Naive thymus-derived CD4-positive, alpha-beta T cell (primary cell): ENCODE measurements at places on chromosomes 4 and X.
A peak's percentile ranks its signal among the peaks of the same experiment; 100 is the strongest.

DNA sequence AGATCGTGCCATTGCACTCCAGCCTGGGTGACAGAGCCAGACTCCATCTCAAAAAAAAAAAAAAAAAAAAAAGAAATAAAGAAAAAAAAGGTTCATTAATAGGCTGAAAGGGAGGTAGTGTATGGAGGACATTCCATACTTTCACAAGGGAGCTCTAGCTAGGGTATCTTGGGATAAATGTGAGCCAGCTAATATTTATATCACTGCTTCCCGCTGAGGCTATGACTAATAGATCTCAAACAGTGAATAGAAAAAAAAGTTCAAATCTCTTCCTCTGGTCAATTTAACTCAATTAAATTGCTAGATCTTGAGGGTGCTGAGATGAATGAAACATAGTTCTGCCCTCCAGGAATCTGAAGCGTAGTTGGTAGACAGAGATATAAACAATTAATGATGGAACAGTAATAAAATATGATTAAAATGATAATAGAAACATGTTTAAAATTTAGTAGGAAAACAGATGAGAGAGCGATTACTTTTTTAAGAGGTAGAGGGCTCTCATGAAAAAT, 55.7 kb upstream of the SHISA3 start:
- no peaks in the 10 kb centered on the region for H3K4me1 ChIP-seq
- no peaks in the 10 kb centered on the region for H3K36me3 ChIP-seq
- no peaks in the 10 kb centered on the region for H3K27me3 ChIP-seq
- H3K4me3 ChIP-seq, result no peak overlapping the region
- DNase-seq, result no peak

- peaks cover 28% of the 10 kb centered on the region for H3K4me1 ChIP-seq
- no peaks in the 10 kb centered on the region for H3K36me3 ChIP-seq
- H3K27me3 ChIP-seq, result no peaks in the 10 kb centered on the region
- peak overlapping the region; percentile 43 for H3K4me3 ChIP-seq
Measured at GRCh38 chr4:88613417-88613875, 21.2 kb downstream of the HERC3 start.

DNA sequence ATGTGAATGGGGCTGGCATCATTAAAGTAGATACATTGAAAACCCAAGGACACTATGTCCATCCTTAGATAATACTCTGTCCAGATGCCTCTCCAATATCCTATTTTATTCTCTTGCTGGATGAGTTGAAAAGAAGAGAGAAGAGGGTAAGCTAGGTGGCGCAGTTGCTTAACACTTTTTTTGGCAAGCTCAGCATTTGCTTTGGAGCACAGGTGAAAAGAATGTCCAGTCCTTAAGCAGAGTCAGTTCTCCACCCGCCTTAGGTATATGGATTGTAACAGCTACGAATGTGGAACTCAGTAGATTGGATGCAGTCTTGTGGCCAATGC, 208.4 kb downstream of the NWD2 start:
- H3K27me3 ChIP-seq, result peaks cover 4% of the 10 kb centered on the region
- H3K4me1 ChIP-seq, result no peaks in the 10 kb centered on the region
- H3K4me3 ChIP-seq, result peak overlapping the region; percentile 66
- H3K36me3 ChIP-seq, result no peaks in the 10 kb centered on the region

GRCh38 chr4:131063878-131064277, 1967.9 kb downstream of the C4orf33 start:
- no peak overlapping the region for H3K4me3 ChIP-seq
- no peak overlapping the region for H3K27ac ChIP-seq
- DNase-seq, result no peak
- H3K36me3 ChIP-seq, result no peaks in the 10 kb centered on the region
- H3K4me1 ChIP-seq, result no peaks in the 10 kb centered on the region

DNA sequence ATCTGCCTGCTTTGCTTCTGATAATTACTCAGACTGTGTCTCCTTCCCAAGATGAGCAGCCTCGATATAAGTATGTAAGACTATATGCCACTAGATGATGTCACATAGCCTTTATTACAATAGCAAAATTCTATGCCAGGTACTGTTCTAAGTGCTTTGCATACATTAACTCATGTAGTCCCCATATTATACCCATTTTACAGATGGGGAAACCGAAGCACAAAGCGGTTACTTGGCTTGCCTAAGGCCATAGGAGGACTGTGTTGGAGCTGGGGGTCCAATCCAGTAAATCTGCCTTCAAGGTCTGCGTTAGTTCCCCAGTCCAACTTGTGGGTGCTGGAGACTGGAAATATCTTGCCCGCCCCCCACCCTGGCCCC, 826 bp upstream of the SCML1 start:
- no peaks in the 10 kb centered on the region for H3K27me3 ChIP-seq
- peak overlapping the region; percentile 88 for H3K27ac ChIP-seq
- H3K36me3 ChIP-seq, result no peaks in the 10 kb centered on the region
- no peaks in the 10 kb centered on the region for H3K4me1 ChIP-seq
- no peak for DNase-seq

GRCh38 chrX:9578083-9578779, 113.4 kb downstream of the TBL1X start:
- no peaks in the 10 kb centered on the region for H3K36me3 ChIP-seq
- DNase-seq, result no peak
- H3K4me3 ChIP-seq, result no peak overlapping the region
- H3K27ac ChIP-seq, result no peak overlapping the region
- H3K4me1 ChIP-seq, result no peaks in the 10 kb centered on the region
- H3K27me3 ChIP-seq, result no peaks in the 10 kb centered on the region

DNA sequence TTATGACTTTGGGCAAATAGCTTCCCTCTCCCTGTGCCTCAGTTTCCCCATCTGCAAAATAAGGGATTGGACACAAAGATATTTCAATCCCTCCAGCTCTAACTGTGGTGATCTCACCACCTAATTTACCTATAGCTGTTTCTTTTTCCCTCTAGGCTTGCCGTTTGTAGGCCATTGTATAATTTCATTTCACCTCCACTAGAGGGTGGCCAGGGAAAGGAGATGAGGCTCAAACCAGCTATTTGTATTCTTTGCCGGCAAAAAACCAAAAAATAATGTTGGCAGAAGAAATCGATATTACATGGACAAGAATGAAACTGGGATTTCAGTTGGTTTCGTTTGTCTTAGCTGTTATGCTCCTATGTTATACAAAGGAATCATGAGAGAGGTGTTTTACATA, 36.1 kb upstream of the DOCK11 start:
- no peaks in the 10 kb centered on the region for H3K4me1 ChIP-seq
- DNase-seq, result peak; percentile 54
- H3K36me3 ChIP-seq, result no peaks in the 10 kb centered on the region
- no peaks in the 10 kb centered on the region for H3K27me3 ChIP-seq
- no peak overlapping the region for H3K4me3 ChIP-seq

DNA sequence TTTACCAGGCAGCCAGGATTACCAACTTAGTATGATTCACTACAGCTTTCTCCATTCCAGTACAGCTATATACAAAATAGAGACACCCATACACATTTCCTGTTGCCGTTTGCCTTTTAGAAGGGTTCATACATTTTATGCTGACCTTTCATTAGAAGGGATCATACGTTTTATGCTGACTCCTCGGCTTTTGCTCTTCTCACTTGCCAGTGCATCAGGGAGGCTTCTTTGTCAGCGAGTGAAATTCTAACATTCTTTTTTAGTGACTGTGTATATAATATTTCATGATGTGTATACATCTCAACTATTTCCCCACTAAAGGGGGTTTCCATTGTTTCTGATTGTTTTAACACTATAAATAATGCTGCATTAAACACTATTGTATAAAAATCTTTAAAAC, 552.6 kb downstream of the TRIML1 start:
- no peaks in the 10 kb centered on the region for H3K36me3 ChIP-seq
- H3K27ac ChIP-seq, result no peak overlapping the region
- no peaks in the 10 kb centered on the region for H3K4me1 ChIP-seq
- no peaks in the 10 kb centered on the region for H3K27me3 ChIP-seq
- no peak for DNase-seq
- no peak overlapping the region for H3K4me3 ChIP-seq

GRCh38 chrX:68694435-68695205, 47.2 kb downstream of the STARD8 start:
- DNase-seq, result no peak
- no peaks in the 10 kb centered on the region for H3K27me3 ChIP-seq
- H3K4me1 ChIP-seq, result no peaks in the 10 kb centered on the region
- no peaks in the 10 kb centered on the region for H3K36me3 ChIP-seq

GRCh38 chr4:182569561-182569960, 326.4 kb downstream of the TENM3 start:
- H3K4me3 ChIP-seq, result no peak overlapping the region
- no peak overlapping the region for H3K27ac ChIP-seq
- no peaks in the 10 kb centered on the region for H3K27me3 ChIP-seq
- DNase-seq, result no peak

DNA sequence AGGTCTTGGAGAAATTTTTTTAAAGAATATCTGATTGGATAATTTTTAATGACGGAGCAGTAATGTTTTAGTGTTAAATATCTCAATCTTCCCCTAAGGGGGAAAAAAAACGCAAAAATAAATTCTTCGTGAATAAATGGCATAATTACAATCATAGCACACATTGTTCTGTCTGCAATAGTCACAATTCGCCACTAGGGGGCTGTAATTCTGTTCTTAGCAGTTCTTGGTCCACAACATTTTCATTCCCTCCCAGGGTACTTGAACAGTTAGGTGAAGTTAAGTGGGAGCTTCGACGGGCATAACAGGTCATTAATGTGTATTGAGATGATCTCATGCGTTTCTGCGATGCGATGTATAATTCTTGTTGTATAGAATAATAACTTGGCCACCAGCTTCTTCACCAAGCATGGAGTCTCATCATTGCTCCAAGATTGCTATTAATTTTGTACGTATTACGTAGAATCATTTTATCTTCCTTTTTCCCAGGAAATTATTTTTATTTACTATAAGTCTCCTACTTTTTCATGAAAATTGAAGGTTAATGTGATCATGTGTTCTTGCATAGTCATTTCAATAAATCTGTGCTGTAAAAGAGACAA, 27.2 kb downstream of the HTR2C start:
- no peak for DNase-seq
- H3K36me3 ChIP-seq, result no peaks in the 10 kb centered on the region

DNA sequence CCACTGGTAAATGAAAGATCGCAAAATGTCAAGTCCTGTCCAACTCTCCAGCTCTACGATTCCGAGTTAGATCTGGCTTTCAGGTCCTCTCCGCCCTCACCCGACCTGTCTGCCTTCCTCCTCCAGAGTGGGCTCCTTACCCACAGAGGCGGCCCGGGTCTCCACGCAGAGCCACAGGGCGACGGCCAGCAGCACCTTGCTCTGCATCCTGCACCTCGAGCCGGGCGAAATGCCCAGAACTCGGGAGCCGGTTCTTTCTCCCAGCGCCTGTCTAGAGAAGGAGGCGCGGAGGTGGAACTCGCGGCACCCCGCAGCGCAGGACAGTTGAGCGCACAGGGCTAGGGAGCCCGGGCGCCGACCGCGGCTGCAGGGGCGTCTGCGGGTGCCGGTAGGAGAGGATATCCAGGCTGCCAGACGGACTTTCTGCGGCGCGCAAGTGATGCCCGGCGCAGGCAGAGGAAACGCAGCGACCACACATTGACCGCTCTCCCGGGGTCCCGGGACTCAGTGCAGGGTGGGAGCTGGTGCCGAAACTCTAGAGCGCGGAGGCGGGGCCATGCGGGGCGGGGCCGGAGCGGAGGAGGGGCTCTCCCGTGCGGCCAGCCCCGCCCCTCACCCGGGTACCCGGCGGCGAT, at the start of gene KDR:
Gene KDR, minus strand, starts transcription at position 509 of the 635 bp plus-strand sequence. Its CDS starts 302 bp downstream, at position 207.
- no peaks in the 10 kb centered on the region for H3K4me1 ChIP-seq
- no peak within 1 kb of the TSS for H3K4me3 ChIP-seq
- DNase-seq, result no peak
- H3K27me3 ChIP-seq, result no peaks in the 10 kb centered on the region
- no peak within 1 kb of the TSS for H3K27ac ChIP-seq

GRCh38 chr4:150253965-150254630, 175.9 kb downstream of the DCLK2 start:
- H3K27ac ChIP-seq, result no peak overlapping the region
- H3K4me3 ChIP-seq, result no peak overlapping the region
- DNase-seq, result no peak

DNA sequence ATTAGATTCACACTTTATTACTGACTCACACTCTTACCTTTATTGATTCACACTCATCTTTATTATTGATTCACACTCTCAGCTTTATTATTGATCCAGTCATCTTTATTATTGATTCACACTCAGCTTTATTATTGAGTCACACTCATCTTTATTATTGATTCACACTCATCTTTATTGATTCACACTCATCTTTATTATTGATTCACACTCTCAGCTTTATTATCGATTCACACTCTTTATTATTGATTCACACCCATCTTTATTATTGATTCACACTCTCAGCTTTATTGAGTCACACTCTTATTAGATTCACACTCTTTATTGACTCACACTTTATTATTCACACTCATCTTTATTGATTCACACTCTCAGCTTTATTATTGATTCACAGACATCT, 31.3 kb downstream of the HTRA3 start:
- no peaks in the 10 kb centered on the region for H3K36me3 ChIP-seq
- no peak overlapping the region for H3K27ac ChIP-seq
- H3K27me3 ChIP-seq, result no peaks in the 10 kb centered on the region
- no peak for DNase-seq
- H3K4me3 ChIP-seq, result no peak overlapping the region
- no peaks in the 10 kb centered on the region for H3K4me1 ChIP-seq

DNA sequence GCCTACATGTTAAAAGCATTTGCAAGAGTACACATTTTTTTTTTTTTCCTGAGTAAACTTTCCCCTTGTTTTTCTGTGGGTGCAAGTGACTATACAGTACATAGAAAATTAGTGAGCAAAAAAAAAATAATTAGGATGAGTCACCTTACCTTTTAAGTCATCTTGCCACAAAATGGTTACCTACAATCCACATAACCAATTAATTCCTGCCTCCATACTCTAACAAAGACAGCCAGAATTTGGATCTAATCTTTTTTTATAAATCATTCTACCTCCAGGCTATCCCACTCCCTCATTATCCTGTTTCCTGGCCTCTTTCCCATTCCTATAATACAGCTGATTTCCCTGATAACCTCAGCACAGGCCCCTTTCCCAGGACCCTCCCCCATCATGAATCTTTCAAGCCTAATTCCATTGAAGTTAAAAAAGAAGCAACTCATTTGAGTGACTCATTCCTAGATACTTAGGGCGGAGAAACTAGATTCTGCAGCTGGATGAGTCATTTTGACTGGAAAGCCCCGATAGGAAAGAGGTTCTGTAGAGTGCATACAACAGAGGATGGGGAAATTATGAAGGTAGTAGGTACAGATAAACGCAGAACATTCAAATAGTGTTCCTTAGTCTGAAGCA, 128.2 kb downstream of the C4orf51 start:
- H3K36me3 ChIP-seq, result no peaks in the 10 kb centered on the region
- H3K4me3 ChIP-seq, result no peak overlapping the region
- DNase-seq, result no peak
- no peaks in the 10 kb centered on the region for H3K4me1 ChIP-seq
- no peaks in the 10 kb centered on the region for H3K27me3 ChIP-seq
